Activated CD4-positive, alpha-beta memory T cell treated with anti-CD3 and anti-CD28 coated beads, Interleukin-2, amount 10 ng/mL, durations not matched to agents 7 days and 5 days (primary cell): ENCODE measurements at places on chromosomes 1 and 21. TPM values are rescaled to one million over a fixed set of nuclear protein-coding genes. Genes with fewer than 3 reads are reported as not detected.

IL22RA1 gene
- not detected for total RNA-seq

DCST1 gene
- total RNA-seq, result not detected

TIMM17A gene
- total RNA-seq, result 42.5 TPM

PPM1J gene
- total RNA-seq, result not detected

CLEC20A gene
- total RNA-seq, result not detected

SDC3 gene
- not detected for total RNA-seq

SPRR5 gene
- not detected for total RNA-seq

ANKRD65 gene
- total RNA-seq, result not detected

MLLT11 gene
- total RNA-seq, result 3.4 TPM

NBPF10 gene
- 2.1 TPM for total RNA-seq

DNA sequence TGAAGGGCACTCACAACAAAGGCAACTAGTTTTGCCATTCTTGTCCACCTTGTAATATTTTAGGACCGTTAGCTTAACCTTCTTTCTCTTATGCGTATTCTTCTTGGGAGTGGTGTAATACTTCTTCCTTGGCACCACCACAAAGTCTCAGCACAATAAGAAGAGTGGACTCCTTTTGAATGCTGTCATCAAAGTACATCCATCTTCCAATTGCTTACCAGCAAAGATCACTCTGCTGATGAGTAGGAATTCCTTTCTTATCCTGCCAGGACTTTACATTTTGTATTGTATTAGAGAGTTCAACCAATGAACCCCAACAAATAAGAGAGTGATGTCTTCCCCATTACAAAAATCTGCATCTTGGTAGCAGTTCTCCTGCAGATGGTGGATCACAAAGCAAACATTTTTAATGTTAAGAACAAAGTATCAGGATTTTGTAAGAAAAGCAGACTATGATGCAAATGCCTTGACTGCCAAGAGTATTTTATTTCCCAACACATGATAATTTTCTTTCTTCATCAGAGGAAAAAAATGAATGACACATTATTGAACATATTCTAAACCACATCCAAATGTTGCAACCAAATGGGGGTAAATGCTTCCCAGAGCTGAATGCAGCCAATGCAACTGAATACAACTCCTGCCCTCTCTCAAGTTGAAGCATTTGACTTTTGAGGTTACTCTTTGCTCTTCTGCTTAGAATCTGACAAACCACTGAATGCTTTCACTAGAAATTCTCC, 5.1 kb upstream of the ARNT start:
- no peak for DNase-seq

DNA sequence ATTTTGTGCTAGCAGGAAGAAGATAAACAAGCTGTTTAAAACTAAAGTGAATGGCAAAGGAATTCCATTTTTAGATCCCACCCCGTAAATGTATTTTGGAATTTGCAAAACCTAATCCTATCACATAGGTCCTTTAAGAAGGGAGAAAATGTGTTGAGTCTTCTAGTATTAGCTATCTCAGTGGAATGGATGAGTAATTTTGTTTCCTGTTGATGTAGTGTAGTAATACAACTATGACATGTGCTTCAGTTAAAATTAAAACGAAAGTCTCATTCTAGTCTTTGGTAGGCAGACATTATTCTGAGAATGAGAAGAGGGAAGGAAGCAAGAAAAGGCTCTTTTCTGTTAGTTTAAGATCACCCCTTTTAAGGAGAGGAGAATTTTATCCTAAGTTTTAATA, 265.9 kb upstream of the C1orf105 start:
- DNase-seq, result no peak

DNA sequence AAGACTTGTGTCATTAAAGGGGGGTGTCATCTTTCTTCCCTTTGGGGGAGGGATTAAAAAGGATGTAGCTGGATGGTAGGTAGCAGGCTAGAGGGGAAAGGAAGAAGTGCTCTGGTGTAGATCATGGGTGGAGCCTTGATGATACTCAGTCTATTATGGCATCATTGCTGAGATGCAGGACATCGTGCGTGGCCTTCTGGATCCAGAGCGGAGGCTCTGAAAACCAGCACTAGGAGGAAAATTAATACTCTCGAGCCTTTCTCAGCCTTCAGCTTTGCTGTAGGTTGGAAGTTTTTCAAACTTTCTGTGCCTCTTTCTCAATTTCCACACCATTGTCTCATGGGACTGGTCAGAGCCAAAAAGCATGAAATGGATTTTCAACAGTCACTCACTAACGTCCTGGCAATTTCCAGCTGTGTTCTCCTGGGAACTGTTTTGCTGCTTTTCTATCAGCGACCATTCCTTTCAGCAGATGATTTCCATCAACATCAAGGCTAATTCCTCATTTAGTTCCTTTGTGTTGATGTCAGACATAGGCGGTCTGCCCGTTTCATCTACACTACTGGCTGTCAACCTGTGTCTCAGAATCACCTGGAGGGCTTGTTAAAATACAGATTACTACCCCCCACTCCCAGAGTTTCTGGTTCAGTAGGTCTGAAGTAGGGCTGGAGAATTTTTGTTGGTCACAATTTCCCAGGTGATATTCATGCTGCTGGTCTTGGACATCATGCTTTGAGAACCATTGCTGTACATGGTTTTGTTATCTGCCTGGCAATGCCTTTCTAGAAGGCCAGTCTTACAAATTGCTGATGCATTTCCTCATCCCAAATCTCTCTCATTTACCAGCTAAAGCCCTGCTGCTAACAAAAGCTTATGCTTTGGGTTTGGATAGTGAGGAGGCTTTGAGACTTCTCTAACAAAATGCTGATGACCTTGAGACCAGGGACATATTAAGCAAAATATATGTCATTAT, 7.7 kb downstream of the CACNA1E start:
- DNase-seq, result no peak

- DNase-seq, result no peak
Measured at GRCh38 chr1:4319496-4319895, 334.9 kb upstream of the AJAP1 start.

GRCh38 chr1:45410850-45411509, 70.7 kb upstream of the MUTYH start:
- no peak for DNase-seq

DNA sequence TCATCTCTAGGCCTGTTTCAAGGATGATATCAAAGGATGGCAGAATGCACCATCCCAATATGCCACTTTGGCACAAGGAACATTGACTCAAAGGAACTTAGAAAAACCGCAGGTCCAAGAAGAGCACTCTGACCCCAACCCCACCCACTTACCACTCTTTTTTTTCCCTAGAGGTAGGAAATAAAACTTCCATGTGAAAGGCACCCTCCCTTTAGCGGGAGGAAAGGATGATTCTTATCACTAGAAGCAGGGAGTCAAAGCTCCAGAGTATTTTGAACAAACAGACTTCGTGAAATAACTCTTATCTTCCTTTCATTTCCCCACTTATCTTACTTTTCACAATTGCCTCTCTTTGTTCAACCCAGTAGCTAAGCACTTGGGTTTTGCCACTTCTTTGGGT, 22.2 kb downstream of the PSMG1 start:
- DNase-seq, result no peak

- DNase-seq, result no peak
Measured at GRCh38 chr1:92465256-92465647, 21.5 kb downstream of the GFI1 start.

- DNase-seq, result no peak
Measured at GRCh38 chr1:76371941-76372340, 297.4 kb downstream of the ST6GALNAC3 start.

DNA sequence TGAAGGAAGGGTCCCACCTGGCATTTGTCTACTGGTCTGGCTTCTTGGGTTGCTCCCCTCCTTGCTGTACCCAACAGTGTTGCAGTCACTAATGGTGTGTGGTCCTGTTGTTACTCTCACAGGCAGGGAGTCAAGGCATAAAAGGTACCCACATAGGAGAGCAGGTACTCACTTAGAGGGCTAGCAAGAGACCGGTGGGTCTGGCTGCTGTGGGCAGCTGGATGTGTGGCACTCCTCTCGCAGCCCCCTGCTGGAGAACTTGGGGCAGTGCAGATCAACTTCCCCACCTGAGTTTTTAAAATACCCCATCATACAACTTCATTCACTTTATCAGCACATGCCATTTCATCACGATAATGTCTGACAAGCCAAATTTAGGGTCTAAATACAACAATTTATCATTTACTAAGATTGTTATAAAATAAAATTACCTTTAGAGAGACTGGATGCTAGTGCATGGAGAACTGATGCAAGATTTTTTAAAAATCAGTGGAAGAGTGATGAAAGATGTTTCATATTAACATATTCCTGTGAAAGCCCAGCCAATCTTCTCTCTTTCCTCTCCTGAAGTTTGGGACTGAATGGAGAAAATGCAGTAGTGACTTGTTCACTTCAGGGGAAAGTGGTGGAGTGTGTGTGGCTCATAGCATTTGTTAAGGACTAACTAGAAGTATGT, 42.8 kb downstream of the ACP6 start:
- DNase-seq, result peak; percentile 57

- no peak for DNase-seq
Measured at GRCh38 chr1:90707363-90707710, 9.8 kb downstream of the BARHL2 start.

DNA sequence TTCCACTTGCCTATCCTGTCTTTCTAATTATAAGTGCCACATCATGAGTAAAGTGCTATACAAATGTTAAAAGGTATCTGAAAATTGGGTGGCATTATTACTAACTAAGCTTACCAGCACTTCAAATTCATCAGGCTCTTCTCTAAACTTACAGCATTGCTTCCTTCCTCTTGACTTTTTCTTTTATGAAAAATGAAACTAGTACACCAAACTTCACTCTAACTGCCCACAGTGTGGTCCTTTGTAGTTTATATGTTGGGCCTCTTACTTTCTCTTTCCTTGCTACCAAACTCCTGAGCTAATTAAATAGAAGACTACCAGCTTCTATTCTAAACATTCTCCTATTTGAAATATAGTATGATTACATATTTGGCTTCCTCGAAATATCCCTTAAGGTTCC, 81.8 kb downstream of the NOTCH2 start:
- DNase-seq, result no peak

GRCh38 chr21:44300262-44300959, 558 bp downstream of the PFKL start:
- DNase-seq, result peak; percentile 73

GRCh38 chr1:58926152-58926551, 142.3 kb upstream of the JUN start:
- DNase-seq, result no peak

- no peak for DNase-seq
Measured at GRCh38 chr1:43043695-43044094, 85.0 kb upstream of the SLC2A1 start.

DNA sequence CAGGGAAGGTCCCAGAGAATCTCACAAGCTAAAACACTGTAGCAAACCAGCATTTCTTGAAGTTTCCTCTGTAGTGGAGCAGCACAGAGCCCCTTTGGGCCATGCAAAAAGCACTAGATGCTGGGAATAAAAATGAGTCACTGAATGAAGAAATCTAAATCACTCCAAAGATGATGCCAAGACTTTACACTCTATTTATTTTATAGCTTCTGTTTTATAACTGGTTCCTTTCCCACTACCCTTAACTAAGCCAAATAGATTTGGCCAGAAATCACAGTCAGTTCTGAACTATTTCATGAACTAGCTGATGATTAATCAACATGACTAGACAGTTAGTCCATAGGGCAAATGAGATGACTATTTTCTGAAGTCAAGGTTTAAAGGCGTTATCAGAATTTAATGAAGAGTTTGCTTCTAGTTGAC, 89.5 kb downstream of the SCMH1 start:
- no peak for DNase-seq

DNA sequence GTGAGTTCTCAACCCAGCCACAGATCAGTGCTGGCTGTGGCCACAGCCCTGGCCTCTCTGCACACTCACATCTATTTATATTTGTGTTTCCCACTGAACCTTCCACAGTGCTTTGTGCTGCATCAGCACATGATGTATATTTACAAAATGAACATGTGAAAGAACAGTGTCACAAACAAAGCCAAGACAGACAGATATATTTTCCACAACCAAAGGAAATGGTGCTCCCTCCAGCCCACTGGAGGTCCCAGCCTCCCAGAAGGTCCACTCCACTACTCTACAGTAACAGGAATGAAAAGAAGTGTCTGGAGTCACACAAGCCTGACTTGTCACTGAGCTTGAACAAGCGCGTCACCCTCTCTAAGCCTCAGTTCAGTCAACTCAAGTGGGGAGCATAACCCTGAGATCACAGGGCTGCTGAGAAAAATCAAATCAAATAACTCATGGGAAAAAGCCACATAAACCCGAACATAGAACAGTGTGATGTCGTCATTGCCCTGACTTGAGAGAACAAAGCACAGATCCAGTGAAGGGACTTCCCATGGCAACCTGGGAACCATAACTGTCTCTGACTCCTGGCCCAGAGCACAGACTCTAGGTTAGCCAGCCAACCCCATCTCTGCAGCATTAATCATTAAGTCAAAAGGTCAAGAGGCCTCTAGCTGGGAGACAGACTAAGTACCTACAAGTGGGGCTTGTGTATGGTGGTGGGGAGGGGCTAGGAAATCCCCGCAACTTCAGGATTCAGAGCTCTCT, 121.2 kb downstream of the TRABD2B start:
- no peak for DNase-seq
